ENCODE measurements at places on chromosomes 5 and 9.

- peak; percentile 99 for DNase-seq
These were observed 117.5 kb upstream of the MTAP start for GRCh38 chr9:21684831-21685362.

- DNase-seq = peak; percentile 78
These were observed 4.1 kb downstream of the DENND1A start for GRCh38 chr9:123925819-123926218.

- no peak for DNase-seq
These were observed 56.5 kb downstream of the COL5A1 start for GRCh38 chr9:134698111-134698510.

DNA sequence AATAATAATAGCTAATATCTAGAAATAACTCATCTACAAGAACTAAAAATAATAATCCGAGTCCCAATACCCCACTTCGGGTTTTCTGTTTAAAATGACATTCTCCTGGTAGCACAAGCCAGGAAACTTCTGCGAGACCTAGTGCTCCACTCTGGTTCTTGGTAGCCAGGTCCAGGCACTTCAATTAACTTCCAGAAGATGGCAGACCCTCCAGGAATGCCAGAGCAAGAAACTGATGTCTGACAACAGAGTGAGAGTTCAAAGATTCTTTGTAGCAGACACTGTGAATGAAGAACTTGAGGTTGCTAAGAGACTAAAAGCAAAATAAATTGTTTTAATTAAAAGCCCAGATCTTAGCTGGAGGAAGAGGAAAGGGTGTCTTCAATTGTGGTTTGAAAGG lies 1963.3 kb upstream of the CDH9 start:
- DNase-seq = no peak

GRCh38 chr9:122865300-122865699 lies 36.9 kb upstream of the PDCL start:
- DNase-seq = no peak

DNA sequence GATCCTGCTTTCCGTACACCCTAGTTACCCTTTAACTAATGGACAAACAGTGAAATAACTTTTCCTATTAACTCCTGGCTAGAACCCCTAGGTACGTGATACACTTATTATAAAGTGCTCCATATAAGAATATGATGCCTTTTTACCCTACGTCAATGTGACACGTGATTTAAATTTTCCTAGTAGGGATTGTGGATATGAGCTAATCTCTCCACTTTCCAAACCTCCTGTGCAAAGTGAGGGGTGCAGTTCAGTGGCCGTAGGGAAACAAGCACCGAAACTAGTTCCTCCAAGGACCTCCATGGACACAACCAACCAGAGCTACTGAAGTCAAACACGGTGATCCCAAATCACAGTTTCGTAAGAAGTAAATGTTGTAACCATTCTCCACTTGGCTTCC lies 19.3 kb downstream of the NFIB start:
- DNase-seq = no peak

DNA sequence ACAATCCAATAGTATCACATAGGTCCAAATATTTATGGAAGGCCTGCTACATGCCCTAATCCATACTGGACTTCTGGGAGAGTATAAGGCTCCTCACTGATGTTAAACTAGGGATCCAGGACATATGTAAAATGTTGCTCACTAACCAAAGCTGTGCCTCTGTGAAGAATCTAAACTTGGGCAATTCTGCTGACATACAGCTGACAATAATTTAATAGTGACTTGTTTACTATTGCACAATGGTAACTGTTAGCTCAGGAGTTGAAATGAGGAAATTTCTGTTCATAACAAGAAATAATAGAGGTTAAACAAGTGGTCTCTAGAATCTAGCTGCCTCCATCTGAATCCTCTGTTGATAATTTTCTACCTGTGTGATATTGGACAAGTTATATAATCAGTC lies 14.9 kb upstream of the CTXN3 start:
- DNase-seq = no peak

GRCh38 chr5:84535281-84535680 lies 150.6 kb upstream of the EDIL3 start:
- no peak for DNase-seq

DNA sequence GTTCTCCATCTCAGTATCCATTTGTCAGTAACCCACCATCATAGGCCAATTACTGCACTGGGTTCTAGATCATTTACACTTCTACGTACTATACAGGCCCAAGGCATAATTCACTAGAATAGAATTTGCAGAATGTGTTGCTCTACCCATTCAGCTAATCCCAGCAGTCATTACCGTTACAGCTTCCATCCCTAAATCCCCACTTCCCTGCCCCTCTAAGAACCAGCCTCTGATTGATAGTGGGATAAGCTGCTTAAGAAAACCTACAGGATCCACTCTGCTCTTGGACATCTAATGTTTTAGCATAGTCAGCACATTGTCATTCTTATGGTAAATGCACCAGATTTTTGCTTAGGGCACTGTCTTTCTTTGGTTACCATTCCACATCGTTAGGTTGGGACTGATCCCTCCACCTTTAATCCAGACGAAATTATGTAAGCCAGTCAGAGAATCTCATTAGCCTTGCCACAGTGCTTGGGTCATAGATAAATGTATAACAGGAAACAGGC lies 39.3 kb upstream of the CHD1 start:
- no peak for DNase-seq

DNA sequence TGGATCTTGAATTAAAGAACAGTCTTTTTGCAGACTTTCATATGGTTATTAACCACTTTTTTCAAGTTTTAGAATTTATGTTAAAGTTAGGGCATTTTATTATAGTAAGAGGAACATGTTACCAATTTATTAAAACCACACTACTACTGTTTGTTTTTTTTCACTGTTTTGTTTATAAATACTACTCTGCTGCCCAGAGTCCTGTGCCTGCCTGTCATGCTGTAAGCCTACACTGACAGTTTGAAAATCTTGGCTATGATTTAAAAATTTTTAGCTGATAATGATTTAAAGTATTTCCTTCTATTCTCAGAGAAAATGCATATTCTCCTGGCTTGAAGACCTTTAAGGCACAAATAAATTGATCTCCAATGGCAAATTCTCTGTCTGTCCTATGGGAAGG lies 128.7 kb downstream of the RPS23 start:
- no peak for DNase-seq

DNA sequence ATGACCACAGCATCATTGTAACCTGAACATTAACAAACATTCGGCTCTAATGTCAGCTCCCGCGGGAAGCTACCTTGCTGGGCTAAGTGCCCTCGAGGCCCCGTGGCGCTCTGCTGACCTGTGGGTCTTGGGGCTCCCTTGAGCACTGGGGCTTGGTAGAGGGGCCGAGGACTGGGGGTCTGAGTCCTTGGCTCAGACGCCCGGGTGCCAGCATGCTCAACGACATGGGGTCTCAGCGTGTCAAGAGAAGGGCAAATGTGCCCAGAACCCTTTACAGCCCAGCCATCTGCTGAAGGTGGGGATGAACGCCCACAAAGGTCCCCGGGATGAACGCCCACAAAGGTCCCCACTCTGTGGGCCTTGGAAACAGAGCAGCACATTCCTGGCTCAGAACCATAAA lies 39.7 kb upstream of the SARDH start:
- DNase-seq = no peak
